Stimulated activated CD8-positive, alpha-beta memory T cell treated with anti-CD3 and anti-CD28 coated beads, Interleukin-15, amount 100 ng/mL, for 24 hours (primary cell): ENCODE measurements at places on chromosomes 4 and X.

GRCh38 chr4:78057600-78058550 lies 752 bp downstream of the FRAS1 start:
- no peak for DNase-seq

DNA sequence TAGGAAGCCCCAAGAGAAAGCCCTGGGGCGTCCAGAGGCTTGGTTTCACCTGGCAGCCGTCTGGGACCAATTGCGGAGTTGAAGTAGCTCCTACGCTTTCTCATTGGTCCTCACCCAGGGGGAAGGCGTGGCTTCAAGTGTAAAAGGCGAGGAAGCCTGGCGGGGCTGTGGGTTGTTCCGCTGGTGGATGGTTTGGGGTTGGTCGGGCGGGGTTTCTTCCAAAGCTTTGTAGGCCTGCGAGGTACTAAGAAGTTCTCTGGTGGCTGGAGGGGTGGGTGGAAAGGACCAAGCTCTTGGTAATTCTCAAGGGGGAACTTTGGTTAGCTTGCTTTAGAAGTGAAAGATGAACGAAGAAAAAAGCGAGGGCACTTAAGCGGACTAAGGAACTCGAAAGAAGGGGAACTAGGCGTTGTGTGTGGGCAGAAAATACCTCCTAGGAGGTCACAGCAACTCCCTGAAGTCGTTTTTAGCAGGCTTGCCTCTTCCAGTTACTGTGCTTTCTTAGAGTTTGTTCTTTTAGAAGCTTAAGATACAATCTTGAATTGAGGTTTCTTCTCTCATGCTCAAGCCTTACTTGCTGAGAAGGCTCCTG lies 36.6 kb downstream of the CCNG2 start:
- DNase-seq: peak; percentile 17

GRCh38 chr4:186762865-186763264 lies 39.2 kb upstream of the FAT1 start:
- DNase-seq: no peak

- no peak for DNase-seq
Observed at GRCh38 chr4:152988721-152989553, 52.8 kb downstream of the FHDC1 start.

DNA sequence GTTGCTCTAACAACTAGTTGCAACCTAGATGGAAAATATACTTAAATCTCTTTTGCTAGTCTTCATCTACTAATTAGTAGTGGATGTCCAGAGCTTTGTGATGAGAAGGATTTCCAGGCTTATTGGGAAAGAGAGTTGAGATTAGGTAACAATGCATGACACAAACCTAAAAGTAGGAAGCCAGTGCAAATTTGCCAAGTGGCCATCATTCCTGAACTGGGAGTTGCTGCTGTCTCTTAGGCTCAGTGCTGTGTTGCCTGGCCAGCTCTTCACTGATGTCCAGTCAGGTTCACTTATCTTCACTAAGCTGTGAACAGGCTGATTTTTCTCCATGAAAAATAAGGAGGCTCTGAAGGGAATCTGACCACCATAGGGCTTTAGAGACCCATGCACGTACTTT lies 105.6 kb upstream of the AMOT start:
- no peak for DNase-seq

DNA sequence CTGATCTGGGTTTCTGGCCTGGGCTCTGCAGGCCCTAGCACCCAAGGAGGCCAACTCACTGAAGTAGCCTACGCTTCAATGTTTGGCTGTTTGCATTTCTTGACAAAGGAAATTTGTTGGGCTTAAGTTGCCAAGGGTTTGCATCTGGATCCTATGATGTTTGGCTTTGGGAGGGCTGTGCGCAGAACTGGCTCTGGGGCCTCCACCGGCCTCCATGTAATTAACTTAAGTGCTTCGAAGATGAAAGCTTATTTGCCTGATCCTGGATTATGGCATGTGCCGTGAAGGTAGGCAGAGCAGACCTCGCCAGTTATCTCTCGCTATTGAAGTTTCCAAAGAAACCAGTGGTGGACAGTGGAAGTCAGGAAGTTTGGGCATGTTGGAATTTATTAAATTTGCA lies 124.3 kb upstream of the STX18 start:
- no peak for DNase-seq

GRCh38 chrX:37509349-37509748 lies 62.1 kb upstream of the LANCL3 start:
- DNase-seq: no peak

DNA sequence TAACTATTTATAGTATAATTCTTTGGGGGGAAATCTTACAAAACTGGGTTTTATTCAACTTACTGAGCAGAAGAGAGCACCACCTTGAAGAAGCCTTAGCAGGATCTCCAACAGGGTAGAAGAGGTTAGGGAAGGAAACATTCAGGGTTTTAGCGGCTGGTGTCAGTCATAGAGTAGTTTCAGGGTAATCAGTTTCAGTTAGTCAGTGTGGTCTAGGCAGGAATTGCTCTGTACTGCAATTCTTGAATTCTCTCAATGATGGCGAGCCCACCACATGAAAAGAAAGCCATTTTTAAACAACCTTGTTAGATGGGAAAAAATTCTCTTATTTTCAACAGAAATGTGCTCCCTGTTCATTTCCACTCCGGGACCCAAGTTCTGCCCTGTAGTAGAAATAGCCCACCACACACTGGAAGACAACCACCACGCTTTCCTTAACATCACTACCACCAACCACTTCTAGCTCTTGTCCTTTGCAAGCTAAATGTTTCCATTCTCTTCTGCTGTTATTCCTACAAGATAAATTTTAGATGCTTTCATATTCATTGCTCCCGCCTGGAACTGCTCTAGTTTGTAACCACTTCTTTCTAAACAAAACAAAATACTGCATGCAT lies 25.9 kb downstream of the COL25A1 start:
- DNase-seq: no peak

- DNase-seq: no peak
Observed at GRCh38 chr4:74632634-74633033, 161.7 kb downstream of the BTC start.

DNA sequence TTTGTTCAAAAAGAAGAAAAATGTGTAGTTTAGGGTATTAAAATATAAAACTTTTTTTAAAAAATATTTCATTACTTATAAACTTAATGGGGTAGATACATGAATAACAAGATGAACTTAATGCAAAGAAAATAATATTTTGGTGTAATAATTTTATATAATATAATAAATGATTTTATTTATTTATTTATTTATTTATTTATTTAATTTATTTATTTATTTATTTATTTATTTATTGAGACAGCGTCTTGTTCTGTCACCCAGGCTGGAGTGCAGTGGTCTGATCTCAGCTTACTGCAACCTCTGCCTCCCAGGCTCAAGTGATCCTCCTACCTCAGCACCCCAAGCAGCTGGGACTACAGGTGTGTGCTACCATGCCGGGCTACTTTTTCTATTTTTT lies 20.8 kb upstream of the TEX13C start:
- DNase-seq: no peak

DNA sequence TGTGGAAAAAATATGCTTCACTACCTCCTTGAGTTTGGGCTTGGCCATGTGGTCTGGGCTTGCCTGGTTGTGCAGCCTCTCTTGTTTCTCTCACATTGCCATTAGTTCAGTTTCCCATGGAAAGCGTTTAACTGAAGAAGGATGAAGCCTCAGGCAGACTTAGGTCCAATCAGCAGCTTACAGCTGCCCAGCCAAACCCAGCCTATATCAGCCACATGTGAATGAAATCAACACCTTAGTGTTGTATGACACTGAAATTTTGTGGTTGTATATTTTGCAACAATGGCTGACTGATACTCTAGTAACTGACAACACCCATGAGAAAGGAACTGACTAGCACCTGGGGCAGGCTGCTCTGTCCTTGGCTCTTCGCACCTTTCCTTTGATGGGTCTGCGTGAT lies 81.2 kb downstream of the KLF8 start:
- no peak for DNase-seq

- peak; percentile 25 for DNase-seq
Observed at GRCh38 chrX:49172280-49172780, 632 bp downstream of the PLP2 start.

DNA sequence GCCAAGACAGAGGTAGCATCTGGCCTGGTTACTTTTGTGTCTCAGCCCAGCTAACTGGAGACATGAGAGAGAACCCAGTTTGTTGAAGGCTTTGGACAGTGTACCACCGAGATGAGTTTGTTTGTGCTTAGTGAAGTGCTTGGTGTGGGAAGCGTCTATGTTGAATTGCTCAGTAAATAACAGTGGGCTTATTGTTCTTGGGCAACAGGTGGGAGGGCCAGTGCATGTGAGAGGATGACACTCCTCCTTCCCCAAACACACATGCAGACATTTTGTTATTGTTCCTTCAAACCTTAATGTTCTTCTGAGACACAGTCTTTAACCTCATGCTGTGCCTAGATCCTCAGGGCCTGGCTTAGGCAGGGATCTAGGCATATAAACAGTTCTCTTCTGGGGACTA lies 39.7 kb downstream of the MSN start:
- no peak for DNase-seq

- no peak for DNase-seq
Observed at GRCh38 chr4:10437735-10438134, 19.5 kb downstream of the ZNF518B start.

GRCh38 chr4:123619326-123619725 lies 222.7 kb downstream of the SPRY1 start:
- DNase-seq: no peak

DNA sequence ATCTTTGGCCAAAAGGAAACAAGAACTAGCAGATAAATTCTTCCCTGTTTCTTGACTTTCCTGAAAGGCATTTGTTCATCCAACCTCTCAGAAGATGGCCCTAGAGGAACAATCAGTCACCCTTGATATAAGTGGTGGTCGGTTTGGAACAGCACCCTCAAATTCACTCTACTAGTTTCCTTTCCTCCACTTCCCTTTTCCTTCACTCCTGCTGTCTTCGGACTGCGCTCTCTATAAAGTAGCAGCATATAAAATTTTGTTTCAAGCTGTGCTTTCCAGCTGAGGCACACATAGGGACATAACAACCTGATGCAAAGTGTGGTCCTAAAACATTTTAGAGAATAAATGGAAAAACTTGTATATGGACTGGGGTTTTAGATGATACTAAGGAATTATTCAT lies 29.0 kb upstream of the MOB1B start:
- DNase-seq: no peak

- no peak for DNase-seq
Observed at GRCh38 chr4:148065075-148065474, 333.2 kb downstream of the ARHGAP10 start.

- DNase-seq: no peak
Observed at GRCh38 chr4:153227469-153228075, 23.3 kb downstream of the TRIM2 start.

DNA sequence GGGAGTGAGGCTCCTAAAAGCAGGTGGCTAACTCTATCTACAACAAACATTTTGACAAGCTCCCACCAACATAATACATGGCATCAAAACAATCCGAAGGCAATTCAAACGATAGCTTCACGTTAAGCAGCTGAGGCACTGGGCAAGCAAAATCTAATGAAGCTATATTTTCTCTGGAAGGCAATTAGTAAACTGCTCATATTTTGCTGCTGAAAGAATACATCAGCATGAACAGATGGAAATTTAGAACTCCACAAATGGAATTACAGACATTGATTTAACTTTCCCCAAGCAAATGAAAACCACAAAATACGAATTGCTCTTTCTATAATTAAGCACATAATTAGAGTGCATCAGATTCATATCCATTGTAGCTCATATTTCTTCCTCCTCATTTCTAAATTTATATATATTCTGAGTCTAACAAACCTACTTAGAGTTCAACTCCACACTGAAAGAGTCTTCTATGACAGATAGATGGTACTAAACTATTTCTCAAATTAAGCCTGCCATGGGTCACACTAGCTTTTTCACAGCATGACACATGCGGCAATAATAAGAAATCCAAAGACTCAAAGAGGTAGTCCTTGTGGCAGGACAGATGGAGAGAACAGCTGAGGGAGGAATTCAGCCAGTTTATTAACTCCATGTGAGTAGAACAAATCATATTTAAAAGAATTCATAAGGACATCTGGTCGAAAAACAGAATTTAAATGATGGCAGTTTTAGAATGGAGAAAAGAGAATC lies 305.4 kb downstream of the MAPK10 start:
- no peak for DNase-seq

DNA sequence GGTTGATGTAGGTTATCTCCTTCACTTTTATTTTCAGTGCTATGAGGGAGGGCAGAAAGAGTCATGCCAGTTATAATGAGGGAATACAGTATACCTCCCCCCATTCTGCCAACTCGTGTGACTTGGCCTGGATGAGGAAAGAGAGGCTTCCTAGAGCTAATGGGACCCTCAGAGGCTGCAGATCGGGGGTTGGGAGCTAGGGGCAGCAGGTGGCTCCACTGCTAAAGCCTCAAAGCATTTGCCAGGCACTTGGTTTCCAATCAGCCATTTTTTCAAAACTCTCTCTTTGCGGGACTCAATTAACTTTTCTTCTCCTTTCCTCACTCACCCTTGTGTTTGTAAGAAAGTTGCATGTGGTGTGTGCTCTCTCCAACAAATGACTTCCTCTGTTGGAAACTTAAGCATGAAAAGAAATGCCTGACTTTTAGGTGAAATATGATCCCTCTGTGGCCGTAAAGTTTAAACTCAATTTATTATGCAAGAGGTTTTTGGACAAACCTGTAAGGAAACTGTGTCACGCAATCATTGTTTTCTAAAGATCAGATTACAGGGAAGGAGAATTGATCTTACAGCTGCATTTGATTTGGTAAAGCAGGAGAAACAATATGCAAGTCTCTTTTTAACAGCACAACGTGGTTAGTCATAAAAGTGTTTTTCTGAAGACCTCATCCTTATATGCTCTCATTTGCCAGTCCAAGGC lies 7.0 kb downstream of the SFRP2 start:
- no peak for DNase-seq

DNA sequence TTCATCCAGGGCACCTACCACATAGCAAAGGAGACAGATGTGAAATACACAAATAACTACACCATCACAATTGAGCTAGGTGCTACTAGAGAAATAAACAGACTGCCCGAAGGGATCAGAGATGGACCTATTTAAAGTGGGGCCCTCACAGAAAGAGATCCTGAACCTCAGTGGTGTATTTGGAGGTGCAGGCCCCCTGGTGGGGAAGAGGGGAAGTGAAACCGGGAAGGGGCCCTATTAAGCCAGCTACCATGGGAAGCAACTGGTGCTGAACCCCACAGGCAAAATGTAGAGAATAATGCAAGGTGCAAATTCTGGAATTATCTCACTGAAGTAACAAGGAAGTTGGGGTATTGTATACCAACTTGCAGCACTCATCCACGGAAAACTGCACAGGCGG lies 78.6 kb upstream of the FAM9A start:
- DNase-seq: no peak

GRCh38 chr4:181613200-181613599 lies 630.0 kb upstream of the TENM3 start:
- no peak for DNase-seq

GRCh38 chrX:10952619-10953018 lies 158.5 kb upstream of the HCCS start:
- DNase-seq: no peak
